ENCODE measurements at places on chromosomes 7 and 10. TPM values are rescaled to one million over a fixed set of nuclear protein-coding genes. Genes with fewer than 3 reads are reported as not detected.

The CDK6 gene
- total RNA-seq: 48.2 TPM

The OPN4 gene
- total RNA-seq: not detected

The UFSP1 gene
- 2.2 TPM for total RNA-seq

The MSMB gene
- not detected for total RNA-seq

The GNAT3 gene
- not detected for total RNA-seq

The SMIM30 gene
- total RNA-seq: 68.8 TPM

The FBXO24 gene
- not detected for total RNA-seq

The CALY gene
- not detected for total RNA-seq

DNA sequence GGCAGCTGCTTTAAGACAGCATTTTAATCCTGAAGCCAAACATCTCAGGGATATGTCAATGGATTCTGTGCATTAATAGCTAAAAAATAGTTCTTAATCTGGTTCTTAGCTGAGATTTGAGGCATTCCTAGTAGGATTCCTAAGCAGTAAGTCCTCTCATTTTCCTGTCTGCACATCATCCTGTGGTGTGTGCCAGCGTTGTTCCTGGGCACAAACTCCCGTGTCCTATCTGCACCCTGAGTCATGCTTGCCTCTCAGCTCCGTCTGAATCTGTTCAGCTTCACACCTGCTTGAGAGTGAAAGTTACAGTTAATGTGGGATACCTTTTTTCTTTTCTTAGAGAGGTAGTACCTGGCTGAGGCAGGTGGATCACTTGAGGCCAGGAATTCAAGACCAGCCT is 19.5 kb downstream of the BAG3 start:
- DNase-seq: peak; percentile 30

DNA sequence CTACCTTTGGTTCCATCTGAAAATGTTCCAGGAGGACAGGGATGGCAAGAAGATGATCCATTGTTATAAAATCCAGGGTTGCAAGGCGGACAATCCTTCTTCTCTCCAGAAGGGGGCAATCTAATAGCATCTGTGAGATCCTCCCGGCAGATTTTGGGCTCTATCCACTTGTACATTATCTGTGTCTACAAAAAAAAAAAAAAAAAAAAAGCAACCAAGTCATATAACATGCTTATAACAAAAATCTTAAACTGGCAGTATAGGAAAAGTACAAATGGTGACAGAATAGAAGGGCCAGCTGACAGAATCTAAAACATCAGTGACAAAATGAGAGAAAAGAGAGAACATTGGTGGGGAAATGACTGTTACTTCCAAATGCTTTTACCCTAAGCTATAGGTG is 132.7 kb downstream of the ELAPOR2 start:
- DNase-seq: peak; percentile 74

DNA sequence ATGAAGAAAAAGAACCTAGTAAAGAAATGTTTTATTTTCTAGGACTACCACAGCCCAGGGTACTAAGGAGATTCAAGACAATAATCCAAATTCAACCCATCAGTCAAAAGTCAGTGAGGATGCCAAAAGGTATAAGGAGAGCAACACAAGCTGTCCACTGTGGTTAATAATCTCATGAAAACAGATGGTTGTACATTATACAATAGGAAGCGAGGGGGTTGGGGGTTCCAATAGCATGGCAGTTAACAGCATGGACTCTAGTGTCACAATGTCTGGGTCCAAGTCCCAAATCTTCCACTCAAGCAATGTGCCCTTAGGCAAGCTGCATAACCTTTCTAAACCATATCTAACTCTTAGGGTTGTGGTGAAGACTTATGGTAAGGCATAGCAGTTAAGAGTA is 35.1 kb downstream of the BRAF start:
- DNase-seq: no peak

DNA sequence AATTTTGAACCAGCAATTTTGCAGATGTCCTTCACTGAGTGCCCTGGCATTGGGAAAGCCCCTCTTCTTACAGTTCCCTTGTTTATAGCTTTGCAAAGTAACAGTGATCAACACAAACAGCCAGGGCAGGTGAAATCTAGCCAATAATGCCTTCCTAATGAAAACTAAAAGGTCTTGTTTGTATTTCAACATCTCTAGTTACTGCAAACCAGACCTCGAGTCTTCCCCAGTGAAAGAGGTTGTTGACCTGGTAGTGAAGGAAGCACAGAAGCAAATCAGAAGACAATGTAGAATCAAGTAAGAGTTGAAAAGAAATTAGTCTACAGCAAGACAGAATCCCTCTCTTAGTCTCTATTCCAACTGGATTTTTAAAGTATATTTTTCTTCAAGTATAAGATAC is 231.2 kb downstream of the SNX13 start:
- DNase-seq: no peak

GRCh38 chr7:129052441-129052840 is 2.5 kb downstream of the TNPO3 start:
- no peak for DNase-seq

GRCh38 chr10:3750854-3751253 is 34.2 kb downstream of the KLF6 start:
- DNase-seq: no peak

GRCh38 chr7:78090616-78091015 is 292.0 kb downstream of the PHTF2 start:
- DNase-seq: no peak

- DNase-seq: no peak
These were observed 53.1 kb upstream of the KDM7A start for GRCh38 chr7:140229591-140230515.

- no peak for DNase-seq
These were observed 358.1 kb downstream of the THSD7A start for GRCh38 chr7:11473807-11474424.

- peak; percentile 47 for DNase-seq
These were observed 1.3 kb downstream of the UBE2H start for GRCh38 chr7:129951226-129952085.

GRCh38 chr7:47239034-47239433 is 342.9 kb downstream of the TNS3 start:
- DNase-seq: no peak

- peak; percentile 87 for DNase-seq
These were observed 1.2 kb upstream of the ATP6V0E2 start for GRCh38 chr7:149872419-149873073.

- no peak for DNase-seq
These were observed 58.0 kb upstream of the SLC35G1 start for GRCh38 chr10:93835770-93836169.

GRCh38 chr7:123190109-123190831 is 9.5 kb downstream of the SLC13A1 start:
- no peak for DNase-seq

DNA sequence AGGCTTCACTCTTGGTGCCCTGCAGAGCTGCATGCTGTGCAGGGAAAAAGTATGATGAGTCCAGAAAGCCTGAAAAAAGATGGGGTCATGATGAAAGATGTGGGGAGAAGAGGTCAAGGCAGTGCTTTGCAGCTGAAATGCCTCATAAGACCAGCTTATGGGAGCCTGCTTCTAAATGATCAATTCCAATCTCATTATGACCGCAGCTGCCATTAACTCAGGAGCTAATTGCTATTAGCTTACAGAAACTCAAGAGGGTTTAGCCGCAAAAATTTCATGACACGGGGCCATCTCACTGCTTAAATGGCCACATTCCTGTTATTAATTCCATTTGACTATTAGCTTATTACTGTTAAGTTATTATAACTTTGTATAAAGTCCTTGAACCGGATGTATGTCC is 502.9 kb upstream of the ZMIZ1 start:
- DNase-seq: no peak

- peak; percentile 68 for DNase-seq
These were observed 33.8 kb upstream of the RBM20 start for GRCh38 chr10:110610308-110610774.

GRCh38 chr7:16945372-16945771 is 63.6 kb upstream of the AGR3 start:
- no peak for DNase-seq

- DNase-seq: no peak
These were observed 2.7 kb downstream of the HTR7 start for GRCh38 chr10:90855126-90855525.

DNA sequence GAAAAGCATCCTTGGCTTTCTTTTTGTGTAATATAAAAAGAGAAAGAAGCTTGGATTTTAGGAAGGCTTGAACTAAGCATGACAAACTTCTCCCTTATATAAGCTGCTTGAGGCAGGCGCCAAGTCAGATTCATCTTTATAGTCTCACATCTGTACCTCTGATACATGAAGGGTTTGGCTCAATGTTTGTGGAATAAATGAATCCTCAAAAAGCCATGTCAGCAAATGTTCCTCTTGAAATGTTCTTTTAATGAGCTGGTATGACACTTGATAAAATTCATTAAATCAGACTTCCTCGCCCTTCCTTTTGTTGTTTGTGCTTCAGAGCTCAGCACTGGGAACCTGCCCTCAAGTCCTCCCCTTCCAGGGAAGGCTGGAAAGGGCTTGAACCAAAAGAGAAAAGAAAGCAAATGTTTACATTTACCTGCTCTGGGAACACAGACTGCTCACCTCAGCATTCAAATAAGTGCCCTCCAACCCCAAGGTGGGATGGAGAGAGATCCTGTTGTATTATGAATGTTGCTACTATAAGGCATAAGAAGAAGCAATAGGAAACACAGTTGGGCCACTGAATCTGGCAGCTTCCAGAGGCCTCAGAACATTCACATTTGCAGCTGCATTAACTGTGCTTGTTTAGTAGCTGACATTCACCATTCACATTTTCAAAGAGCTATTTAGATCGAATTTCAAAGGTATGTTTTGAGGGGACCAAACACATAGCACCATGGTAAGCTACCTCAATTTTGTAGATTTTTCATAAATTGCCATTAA is 212.6 kb downstream of the CACNA2D1 start:
- DNase-seq: no peak

GRCh38 chr10:133258066-133258817 is 18.4 kb downstream of the ADAM8 start:
- no peak for DNase-seq
